ENCODE measurements at places on chromosomes 11 and 22.

DNA sequence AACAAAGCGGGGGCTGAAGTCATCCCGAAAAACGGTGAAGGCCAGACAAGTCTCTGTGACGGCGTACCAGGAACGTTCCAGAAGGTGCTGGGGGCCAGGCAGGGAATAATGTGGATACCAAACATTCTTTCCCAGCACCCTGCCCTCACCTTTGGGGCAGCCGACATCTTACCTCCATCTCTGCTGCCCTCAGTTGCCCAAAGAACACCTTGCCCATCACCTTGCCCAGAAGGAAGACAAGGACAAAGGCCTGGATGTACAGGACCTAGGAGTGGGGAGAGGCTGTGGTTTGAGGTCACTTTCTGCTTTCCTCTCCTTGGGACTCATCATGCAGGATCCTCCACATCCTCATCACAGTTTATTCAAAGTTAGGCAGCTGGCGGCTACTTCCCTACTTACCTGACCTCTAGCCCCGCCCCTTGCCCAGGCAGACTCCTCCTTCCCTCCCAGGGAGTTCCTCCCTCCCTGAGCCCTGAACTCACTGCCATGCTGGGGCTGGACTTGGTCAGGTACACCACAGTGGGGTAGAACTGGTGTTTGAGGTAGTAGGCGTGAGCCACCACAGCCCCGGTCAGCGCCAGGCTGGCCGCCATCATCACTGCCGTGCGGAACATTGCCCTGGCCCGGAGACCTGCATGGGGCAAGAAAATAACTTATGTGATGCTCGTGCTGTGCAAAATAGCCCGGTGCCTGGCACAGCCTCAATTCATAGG lies 1.2 kb downstream of the SYVN1 start:
- no peak for DNase-seq

DNA sequence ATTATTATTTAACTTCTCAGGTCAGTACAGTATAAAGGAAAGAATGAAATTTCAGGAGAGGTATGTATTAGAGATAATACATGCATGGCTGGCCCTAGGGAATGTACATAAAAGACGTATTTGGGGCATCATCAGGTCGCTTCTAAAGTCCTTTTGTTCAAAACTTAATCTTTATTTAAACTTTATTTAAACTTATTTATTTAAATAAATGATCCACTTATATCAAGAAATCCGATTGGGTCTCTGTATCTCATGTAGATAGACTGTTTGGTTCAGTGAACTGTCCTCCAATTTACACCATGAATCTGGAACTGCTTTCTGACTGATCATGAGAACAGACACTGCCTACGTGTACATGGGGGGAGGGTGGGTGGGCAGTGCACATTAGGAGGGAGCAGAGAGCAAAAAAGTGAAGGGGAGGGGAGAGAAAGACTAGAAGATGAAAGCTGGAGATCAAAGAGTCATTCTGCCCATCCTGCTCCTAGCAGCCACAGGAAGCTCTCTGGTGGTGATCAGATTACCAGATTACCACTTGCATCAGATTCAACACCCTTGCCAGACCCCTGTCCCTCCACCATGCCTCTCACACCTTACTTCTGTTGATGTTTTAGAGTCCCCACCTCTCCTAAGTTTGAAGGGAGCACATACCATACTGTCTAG lies 92.1 kb upstream of the MTMR2 start:
- no peak for DNase-seq

DNA sequence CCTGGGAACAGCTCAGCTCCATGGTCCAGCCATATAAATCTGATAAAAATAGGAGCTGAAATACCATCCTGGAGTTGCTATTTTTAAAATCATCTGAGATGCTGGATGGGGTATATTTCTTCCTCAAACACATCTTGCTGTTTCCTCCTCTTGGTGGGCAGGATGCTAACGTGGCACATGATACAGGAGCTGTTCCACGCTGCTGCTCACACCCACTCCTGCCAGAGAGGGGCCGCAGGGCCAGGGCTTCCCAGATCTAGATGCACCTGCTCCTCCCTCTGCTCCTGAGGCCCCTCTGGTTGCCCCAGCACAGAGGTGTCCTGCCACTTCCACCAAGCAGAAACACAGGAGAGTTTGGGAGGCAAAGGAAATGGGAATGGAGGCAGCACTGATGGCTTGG lies 3.3 kb upstream of the ST3GAL4 start:
- no peak for DNase-seq

GRCh38 chr22:42203609-42204008 lies 66.8 kb downstream of the TCF20 start:
- no peak for DNase-seq

DNA sequence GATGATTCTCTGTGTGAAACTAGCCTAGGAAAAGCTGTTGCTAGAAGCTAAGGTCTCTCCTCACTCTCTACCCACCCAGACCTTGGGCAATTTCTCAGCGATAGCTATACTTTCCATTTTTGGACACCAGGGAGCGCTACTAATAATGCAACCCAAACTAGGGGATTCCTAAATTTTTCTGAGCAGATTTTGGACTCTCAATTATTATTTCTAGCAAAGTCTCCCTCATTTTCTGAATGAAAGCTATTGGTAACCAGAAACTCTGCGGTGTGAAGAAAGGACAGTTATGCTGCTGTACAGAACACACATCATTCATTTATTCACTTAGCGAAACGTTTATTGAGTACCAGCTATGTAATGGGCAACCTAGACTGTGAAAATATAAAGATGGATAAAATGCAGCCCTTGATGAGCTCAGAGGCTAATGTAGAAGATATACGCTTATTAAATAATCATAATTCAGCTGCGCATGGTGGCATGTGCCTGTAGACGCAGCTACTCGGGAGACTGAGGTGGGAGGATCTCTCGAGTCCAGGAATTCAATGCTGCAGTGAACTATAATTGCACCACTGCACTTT lies 6.1 kb upstream of the STIM1 start:
- no peak for DNase-seq

- no peak for DNase-seq
These were observed 59.7 kb upstream of the RBFOX2 start for GRCh38 chr22:36088292-36088691.

DNA sequence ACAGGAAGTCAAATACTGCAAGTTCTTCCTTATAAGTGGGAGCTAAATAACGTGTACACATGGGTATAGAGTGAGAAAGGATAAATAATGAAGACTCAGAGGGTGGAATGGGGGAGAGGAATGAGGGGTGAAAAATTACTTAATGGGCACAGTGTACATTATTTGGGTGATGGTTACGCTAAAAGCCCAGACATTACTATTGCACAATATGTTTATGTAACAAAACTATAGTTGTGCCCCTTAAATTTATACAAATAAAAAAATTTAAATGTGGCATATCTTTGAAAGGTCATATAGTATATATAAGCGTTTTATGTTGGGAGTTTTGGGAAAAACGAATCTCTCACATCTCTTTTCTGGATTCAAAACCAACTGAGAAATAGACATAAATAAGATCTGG lies 96.1 kb downstream of the KIF18A start:
- DNase-seq = no peak

- DNase-seq = no peak
These were observed 180.6 kb upstream of the MTMR2 start for GRCh38 chr11:96104496-96104895.

DNA sequence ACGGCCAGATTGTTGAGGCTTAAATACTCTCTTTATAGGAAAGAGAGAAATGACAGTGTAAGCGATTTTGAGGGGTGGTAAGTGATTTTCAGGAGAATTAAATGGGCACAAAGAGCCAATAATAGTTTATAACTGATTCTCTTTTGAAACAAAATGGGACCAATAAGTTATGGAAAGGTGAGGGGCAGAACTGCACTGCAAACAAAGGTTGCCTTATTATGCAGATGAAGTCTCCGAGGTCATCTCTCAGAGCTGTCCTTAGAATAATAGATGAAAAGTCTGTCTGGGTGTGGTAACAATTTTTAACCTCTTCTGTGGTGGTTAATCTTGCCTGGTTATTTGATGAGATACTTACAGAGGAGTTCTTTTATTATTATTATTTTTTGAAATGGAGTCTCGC lies 14.7 kb upstream of the CRTAM start:
- DNase-seq = no peak

DNA sequence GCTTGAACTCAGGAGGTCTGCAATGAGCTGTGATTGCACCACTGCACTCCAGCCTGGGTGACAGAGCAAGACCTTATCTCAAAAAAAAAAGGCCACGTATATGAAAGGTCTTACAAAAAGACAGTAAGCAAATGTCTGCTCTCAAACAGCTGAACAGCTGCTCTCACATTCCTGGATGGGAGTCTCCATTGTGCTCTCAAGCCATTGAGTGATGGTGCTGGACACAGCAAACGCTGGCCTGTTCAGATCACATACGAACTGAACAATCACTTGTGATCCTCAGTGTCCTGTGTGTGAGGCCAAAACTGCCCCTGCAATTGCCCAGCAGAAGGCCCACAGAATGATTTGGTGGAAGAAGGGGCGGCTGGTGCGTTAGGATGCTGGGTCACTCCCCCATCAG lies 34.4 kb upstream of the YWHAH start:
- no peak for DNase-seq

DNA sequence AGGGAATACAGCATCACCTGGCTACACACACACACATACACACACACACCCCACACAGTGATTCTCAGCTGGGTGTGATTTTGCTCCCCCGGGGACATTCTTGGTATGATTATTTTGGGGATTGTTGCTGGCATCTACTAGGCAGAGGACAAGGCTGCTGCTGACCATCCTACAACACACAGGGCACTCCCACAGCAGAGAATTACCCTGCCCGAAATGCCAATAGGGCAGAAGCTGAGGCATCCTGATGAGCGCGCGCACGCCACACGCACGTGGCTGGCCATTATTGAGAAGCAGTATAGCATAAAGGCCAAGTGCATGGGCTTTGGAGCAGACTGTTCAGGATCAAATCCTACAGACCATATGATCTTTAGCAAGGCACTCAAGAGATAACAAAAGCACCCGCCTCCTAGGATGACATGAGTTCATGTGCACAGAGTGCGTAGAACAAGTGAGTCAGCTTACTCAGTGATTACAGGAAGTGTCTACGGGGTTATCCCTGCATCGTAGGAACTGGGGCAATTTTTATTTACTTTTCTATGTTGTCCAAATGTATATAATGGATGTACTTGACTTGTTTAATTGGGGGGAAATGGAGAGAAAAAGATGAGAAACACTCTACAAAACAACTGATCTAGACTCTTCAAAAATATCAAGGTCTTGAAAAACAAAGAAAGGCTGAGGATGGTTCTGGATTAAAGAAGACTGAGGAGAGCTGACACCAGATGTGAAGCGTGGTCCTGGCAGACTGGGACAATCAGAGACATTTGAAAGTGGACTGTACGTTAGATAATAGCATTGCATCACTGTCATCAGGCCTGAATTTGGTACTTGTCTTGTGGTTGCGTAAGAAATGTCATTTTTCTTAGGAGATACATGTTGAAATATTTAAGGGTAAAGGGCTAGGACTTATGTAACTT lies 7.2 kb upstream of the EHD1 start:
- DNase-seq = no peak

GRCh38 chr11:28105869-28106268 lies 2.1 kb downstream of the KIF18A start:
- no peak for DNase-seq

- DNase-seq = no peak
These were observed 2.1 kb upstream of the LRFN4 start for GRCh38 chr11:66854729-66855211.

DNA sequence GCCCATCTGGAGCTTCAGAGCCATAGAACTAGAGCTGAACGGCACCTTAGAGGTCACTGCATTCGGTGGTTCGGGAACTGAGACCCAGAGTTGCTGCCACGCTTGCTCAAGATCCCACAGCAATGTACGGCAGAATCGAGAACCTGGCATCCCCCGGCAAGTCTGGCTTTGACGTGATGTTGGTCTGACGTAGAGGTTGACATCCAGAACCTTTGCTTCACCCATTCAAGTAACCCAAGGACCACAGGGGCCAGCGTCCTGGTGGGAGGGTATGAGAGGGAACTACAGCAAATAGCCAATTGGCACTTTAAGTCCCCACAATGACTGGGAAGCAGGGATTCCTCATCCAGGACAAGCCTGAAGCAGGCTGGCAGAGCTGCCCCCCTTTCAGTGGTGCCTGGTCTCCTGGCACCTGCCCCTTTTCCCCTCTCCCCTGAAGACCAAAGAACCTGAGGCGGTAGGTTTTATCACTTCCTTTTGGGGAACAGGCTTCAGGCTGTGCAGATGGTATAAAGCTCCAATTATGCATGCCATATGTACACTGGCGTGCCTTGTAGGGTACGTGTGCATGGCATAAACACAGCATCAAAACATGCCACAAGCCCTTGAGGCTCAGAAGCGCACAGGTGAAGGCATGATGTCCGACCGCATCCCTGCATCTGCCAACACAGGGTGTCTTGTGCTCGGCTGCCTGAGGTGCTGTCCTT lies 15.3 kb upstream of the TEF start:
- DNase-seq = no peak

DNA sequence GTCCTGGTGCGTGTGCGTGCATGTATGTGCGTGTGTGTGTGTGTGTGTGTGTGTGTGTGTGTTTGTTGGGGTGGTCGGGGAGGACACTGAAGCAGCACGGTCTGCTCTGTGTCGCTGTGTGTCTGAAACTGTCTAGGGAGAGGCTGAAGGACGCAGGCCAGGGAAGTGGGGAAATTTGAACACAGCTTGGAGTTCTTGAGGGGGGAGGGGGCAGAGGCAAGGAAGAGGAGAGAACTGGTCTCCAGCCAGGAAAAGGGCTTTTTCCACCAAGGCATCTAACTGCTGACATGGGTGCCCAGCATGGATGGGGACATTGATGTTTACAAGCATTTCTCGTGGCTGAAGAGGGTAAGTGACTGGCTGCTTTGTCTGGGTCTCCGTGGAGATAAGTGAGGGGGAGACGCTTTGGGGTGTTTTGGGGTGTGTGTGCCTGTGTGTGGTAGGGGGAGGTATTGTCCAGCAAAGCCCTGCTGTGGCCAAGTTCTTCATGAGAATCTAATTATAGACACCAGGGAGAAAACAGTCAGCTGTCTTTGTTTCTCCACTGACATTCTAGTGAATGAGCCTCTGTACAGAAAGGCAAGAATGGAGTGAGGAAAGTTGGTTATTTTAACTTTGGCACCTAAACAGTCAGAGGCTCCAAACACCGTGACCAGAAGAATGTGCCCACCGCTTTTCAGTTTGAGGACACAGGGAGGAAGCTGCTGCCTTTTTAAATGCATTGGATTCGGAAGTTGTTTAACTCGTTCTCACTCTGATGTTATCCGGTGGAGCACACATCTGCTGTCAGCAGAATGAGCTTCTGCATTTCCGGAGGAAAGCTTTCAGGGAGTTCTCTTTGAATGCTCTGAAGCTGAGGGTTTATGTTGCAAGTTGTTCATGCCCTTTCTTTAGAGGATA lies 63.7 kb downstream of the PPFIBP2 start:
- no peak for DNase-seq

DNA sequence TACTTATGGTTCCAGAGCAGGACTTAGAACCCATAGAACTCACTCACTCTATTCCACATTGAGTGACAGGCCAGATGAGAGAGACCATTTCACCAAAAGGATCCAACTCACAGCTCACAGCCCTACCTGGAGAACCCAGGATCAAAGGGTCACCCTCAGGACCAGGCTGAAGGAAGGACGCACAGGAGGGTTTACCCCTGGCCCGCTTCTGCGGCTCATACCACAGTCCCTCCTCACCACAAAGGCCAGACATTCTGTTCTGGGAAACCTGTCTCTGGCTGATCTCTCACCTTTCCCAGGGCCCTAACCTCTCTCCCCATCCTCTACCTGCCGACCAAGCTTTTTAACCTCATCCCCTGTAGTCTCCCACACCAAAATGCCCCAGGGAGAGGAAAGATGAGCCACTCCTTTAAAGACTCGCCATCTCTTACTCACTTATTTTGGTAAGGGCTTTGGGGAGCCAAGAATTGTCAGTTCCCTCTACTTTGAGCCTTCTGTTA lies 4.7 kb downstream of the FOSL1 start:
- no peak for DNase-seq

- no peak for DNase-seq
These were observed 2.6 kb downstream of the TBC1D10A start for GRCh38 chr22:30324014-30324730.
